Ovary (tissue), 10 donors: ENCODE measurements at places on chromosomes 16 and 17. TPM values are rescaled to one million over a fixed set of nuclear protein-coding genes. Genes with fewer than 3 reads are reported as not detected.

DNA sequence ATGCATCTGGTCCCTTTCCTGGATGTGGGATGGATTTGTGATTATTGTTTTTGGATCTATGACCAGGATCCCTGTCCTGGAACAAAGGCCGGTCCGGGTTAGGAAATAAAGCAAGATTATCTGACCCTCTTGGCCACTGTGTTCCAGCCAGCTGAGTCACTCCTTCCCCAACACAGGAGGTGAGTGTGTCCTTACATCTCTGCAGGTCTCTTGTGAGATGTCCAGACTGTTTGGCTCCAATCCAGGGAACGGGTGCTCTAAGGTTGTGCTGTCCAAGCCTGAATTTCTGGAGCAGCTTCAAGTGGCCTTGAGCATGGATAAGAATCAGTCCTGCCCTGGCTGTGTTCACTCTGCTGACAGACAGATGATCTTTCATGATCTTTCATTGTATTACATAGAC lies 136.5 kb upstream of the CCL2 start:
- no peak for DNase-seq

DNA sequence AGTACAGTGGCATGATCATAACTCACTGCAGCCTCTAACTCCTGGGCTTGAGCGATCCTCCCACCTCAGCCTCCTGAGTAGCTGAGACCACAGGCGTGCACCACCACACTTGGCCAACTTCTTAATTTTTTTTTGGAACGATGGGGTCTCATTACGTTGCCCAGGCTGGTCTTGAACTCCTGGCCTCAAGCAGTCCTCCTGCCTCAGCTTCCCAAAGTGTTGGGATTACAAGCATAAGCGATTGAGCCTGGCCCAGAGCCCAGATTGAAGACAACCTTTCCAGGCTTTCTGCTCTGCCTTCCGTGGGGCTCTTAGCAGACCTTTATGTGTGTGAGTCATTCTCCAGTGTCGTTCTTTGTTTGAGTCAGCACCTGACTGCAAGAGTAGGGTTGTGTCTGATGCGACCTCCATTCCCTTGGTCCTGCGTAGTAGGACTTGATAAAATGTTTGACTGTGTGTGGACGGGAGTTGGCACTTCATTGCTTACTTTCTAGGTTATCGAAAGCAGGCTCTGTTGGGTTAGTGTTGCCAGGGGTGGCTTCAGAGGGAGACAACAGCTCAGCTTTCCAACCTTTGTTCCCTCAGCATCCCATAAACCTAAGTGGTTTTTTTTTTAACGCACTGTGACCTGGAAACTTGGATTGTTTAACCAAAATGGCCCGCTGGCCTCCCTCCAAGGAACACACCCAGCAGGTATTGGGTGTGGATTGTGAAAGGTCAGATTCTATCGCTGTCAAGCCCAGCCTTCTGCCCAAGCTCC lies 26.4 kb downstream of the EEF2K start:
- no peak for DNase-seq

- no peak for DNase-seq
These were observed 10.0 kb upstream of the CD300LD start for GRCh38 chr17:74601944-74602572.

DNA sequence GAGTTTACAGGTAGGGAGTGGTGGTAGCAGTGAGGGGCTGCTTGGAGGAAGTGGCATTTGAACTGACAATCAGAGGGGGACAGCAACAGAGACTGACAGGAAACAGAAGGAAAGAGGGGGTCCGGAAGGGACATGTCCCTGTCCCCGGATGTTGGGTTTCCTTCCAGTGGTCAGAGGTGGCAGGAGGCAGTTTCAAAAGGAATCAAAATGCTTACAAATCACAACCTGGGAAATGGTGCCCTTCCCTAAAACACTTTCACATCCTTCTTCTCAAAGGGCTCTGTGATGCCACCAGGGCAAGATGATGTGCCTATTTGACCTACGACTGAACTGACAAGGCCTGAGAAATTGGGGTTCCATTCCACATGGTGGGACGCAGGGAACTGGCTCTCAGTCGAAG lies 19.7 kb downstream of the ADGRG1 start:
- DNase-seq: no peak

DNA sequence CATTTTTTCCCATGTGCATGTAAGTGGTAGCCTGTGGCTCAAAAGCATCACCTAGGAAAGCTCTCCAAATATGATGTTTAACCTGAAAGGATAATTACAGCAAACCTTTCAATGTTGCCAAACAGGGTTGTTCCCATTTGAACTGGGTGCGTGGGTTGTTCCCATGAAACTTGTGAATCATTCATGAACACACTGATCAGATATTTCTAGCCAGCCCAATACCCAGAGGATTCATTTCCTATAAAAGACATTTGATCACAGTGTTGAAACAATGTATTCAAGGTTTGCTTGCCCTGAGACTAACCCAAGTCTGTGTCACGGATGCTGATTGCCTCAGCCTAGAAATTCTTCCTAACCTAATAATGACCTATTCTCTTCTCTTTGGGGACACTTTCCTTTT lies 12.9 kb downstream of the KRT39 start:
- no peak for DNase-seq

- peak; percentile 4 for DNase-seq
These were observed 11.3 kb downstream of the LMF1 start for GRCh38 chr16:959232-960040.

DNA sequence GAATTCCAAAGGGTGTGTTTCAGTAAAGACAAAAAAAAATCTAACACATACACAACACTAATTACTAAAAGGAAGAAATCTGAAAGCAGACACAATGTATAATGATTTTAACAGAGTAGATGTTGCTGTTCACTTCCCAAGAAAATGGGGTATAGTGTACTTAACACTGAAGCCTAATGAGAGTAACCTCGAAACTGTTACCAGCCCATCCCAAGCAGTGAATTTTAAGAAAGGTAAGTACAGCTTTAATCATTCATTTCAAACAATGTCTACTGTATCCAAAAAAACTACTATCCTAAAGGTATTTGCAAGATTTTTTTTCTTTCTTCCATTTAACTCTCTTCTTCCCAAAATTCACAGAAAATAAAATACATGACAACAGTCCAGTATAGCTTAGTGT lies 8.3 kb downstream of the GRB2 start:
- no peak for DNase-seq

Gene ITGAD
- not detected for total RNA-seq

DNA sequence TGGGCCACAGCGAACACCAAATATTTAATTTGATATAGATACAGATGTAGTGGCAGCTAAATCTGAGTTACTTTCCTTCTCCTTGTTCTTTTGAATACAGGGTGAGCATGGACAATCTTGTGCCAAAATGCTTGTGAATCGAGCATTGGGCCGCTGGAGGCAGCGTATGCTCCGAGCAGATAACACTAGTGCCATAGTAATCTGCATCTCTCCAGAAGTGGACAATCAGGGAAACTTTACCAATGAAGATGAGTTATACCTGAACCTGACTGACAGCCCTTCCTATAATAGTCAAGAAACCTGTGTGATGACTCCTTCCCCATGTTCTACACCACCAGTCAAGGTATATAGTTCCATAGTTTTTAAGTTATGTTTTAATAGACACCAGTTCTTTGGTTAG lies 21.2 kb upstream of the BCAS3 start:
- DNase-seq: no peak

Gene ZPBP2
- total RNA-seq: not detected

Gene MT1M
- 1.7 TPM for total RNA-seq

Gene ERN1
- 30.4 TPM for total RNA-seq

DNA sequence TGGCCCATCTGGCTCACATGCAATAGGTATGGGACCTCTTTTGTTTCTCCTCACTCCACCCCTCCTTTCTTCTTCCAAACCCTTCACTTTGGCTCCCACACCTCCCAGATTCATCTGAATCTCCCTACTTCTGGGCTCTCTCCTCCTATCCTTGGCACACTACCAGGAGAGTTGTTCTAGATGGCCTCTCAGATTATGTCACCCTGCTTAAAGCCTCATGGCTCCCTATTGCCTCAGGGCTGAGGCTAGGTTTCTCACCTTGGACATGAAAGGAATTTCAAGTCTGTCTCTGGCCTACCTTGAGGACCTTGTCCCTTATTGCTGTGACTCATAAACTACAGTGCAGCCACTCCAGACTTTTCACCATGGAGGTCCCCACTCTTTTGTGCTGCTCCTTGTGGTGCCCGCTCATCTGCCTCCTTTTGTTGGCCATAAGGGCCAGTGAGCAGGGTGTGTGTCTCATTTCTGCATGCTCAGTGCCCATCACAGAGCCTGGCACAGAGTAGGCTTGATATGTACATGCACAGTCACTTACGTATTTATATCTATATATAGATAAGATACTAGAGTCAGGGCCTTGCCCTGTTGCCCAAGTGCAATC lies 1.0 kb upstream of the MFAP4 start:
- DNase-seq: no peak

Gene WNT3
- 0.82 TPM for total RNA-seq

- no peak for DNase-seq
These were observed 19.6 kb upstream of the CACNA1H start for GRCh38 chr16:1133271-1133670.

DNA sequence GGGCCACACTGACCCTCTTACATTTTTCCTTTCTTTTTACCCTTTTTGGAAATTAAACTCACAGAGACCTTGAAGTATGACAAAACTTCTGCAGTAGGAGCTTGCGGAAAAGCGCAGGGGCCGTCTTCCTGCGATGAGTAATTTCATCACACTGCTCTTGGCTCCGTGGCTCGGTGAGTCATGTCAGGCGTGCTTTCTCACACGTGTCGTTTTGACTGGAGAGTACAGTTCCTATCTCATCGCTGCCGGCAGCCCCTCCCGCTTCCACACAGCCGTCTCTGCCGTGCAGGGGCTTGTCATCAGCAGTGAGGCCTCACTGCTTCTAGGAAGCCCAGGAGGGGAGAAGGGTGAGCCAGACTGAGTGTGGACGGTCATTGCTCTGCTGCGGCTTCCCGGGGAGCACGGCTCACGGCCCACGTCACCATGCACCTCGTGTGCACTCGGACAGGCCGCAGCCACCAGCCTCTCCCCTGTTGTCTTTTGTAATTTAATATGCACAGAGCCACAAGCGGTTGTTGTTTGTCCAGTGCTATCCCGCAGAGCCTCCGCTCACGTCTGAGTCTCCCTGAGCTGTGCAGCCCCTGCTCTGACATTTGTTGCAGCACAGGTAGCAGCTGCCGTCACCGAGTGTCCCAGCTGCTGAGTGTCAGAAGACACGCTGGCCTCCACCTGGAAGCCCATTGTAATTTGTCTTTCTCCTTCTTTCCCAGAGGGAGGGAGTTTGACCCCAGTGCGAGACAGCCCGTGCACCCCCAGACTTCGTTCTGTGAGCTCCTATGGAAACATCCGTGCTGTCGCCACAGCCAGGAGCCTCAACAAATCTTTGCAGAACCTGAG lies 99.4 kb upstream of the CHMP6 start:
- DNase-seq: no peak

Gene MT4
- not detected for total RNA-seq

Gene POLR3K
- total RNA-seq: 3.7 TPM
